CD4-positive, alpha-beta T cell treated with Interleukin-6 at 100 ng/mL for 8 hours (primary cell): ENCODE measurements at places on chromosomes 13 and 19.

- no peak for DNase-seq
Observed at GRCh38 chr13:52003541-52003940, 7.7 kb downstream of the ATP7B start.

GRCh38 chr13:46181840-46182490, at the start of gene LCP1:
Gene LCP1, minus strand, starts transcription at chr13:46182177. Its CDS starts 22,515 bp downstream, at chr13:46159662.
- DNase-seq: peak; percentile 90

DNA sequence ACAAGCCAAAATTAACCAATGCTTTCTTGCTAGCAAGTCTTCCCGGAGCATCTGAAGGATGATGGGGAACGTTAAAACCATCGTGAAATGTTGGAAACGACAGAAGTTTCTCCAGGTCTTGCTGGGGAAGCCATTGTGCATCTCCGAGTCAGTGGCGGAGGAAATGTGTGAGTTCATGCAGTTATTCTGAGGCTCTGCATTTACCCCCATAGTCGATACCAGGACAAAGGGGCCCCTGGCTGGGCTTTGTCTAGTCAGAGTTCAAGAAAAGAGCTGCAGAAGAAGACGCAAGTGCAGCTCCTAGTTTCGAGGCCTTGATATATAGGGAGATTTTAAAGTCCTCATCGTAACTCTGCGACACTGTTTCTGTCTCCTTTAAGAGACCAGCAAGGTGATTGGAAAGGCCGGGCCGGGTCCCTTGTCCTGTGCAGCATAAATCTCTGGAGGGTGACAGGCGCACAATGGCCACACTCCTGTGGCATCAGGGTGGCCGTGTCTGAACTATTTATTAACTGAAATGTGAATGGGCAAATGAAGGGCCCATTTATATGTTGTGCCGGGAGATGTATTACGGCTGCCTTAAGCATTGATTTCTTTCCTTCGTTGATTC, 172.0 kb downstream of the TEX29 start:
- DNase-seq: no peak

GRCh38 chr13:105825071-105825470, 710.4 kb downstream of the EFNB2 start:
- no peak for DNase-seq

- no peak for DNase-seq
Observed at GRCh38 chr19:888581-889385, 4.2 kb downstream of the MED16 start.

DNA sequence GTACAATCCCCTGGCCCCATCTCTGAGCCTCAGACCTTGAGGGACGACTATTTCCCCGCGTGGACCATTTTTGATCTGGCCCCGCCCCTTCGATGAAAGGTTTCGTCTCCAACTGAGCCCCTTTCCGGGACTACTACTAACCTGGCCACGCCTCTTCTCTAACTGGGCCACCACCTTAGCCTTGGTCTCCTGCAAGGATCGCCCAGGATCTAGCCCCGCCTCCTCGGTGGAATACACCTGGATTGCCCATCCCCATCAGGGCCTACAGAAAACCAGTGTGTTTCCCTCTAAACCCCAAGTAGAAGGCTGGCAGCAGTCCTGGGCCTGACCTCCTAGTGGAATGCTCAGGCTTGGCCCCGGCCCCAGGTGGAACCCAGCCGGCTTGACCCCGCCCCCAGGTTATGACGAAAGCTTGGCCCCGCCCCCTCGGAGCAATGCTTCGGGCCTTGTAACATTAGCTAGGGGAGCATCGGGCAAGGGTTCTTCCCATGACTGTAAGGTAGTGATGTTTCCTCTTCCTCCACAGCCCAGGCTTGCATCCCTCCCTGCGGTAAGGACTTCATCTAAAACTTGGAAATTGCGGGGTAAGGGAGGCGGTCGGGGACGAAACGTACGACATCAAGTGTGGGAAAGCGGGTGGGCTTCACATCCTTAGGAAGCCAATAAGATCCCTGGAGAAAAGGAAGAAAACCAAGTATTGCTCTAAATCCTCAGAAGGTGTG, 9.1 kb downstream of the SPACA6 start:
- peak; percentile 36 for DNase-seq

DNA sequence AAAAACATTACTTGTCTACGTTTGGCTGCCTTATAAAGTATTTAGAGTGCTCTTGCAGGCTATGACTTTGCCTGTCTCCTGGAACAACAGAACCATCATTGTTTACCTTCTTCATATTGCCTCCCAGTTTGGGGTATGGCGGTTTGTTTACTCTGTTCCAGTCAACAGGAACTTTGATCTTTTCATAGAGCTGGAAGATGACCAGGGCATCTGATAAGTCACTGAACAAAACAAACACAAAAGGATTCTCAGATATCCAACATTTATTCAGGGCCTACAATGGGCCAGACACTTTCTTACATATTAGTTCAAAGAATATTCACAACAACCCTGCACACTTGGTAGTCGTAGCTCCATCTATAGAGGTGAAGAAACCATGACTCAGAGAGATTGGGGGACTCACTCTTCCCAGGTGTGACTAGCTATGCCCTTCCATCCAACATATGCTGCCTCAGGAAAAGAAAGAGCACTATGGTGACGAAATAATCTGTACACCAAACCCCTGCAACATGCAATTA, 38.4 kb upstream of the CPB2 start:
- no peak for DNase-seq
